ENCODE measurements at places on chromosomes 7 and 10.

DNA sequence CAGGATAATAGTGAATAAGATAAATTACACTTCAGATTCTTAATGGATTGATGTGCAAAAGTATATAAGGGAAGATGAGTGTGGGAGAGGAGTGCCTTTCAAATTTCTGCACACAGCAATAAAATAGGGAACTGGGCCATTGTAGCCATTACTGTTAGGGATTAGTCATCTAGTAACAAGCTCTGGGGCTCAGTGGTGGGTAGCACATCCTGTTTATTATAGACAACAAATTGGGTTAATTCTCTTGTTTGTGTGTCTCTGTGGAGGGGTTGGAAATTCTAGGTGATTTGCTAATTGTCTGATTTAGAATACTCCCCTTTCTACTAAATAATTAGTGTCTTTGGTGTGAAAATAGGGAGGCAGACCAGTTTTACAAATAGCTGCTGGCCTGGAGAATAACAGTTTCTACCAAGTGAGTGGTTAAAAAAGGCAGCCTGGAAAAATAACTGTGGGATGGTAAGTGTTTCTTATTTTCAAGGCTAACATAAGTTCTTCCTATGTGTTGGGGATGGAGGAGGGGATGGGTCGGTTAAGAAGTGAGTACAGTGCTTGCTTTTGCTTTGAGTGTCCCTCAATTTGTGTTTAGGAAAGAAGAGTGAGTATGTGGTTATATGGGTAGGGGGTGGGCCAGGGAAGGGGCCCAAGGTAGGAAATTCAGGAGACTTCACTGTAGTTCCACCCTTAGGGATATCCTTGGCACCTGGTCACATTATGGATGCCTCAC, 43.3 kb upstream of the TMEM248 start:
- no peak for DNase-seq

GRCh38 chr10:4260483-4261124, 475.6 kb upstream of the KLF6 start:
- no peak for DNase-seq

DNA sequence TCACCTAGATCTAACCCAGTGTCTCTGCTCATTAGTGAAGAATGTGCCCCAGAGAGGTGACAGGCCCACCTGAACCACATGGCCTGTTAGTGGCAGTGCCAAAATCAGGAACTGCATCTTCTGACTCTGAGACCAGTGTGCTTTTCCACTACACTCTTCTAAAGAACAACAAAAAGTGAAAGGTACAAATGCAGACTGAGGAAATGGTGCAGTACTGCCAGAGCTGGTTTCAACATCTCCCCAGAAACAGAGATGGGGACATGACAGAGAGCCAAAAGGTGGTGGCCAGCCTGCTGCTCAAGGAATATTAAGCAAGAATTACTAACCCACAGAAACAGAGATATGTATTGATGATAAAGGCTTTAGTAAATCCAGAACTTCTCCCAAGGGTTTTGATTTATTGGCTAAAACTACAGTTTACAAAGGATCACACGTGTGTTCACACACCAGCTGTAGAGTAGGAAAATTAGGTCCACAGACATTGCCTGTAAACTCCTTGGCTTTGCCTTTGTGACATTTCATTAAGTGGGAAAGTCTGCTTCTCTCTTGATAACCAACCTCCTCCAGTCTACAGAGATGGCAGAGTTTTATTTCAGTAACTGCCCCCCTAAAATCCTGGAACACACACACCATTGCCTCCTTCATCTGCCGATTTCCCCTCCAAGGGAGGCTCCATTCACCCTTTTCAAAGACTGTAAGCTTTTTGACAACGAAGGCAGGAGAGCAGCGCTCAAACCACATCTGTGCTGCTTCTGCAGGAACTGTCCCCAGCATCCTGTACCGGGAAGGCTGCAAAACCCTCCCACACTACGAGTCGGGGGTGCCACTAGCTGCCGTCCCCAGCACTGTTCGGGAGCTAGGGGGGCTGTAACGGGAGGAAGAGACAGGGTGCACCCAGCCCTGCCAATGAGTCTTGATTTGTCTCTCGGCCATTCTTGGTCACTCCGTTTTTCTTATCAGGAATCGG, 29.8 kb downstream of the GSDME start:
- no peak for DNase-seq

DNA sequence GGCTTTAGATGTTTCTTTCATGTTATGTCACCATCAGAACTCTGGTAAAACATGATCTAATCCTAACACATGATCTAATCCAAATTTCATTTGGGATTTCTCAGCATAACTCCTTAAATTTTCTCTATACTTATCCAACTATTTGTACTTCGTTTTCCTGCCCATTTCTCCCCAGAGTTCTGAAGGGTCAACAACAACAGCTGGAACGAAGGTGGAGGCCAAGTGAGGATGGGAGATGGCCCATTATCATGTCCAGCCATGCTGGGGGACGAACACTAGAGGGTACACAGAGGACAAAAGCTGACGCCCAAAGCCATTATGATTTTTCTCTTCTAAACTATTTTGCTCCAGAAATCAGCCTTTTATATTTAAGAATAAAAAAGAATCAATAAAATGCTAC, 185.4 kb downstream of the DOCK4 start:
- DNase-seq: no peak

DNA sequence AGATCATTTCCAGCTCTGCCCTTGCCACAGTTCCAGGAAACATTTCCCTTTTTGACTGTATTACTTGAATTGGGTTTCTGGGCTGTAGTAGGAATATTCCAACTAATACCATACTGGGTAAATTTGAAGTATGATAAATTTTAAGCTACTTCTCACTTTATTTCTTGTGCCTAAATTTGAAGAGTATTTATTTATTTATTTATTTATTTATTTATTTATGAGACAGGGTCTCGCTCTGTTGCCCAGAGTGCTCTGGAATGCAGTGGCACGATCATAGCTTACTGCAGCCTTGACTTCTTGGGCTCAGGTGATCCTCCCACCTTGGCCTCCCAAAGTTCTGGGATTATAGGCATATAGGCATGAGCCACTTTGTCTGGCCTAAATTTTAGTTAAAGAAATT, 105.5 kb downstream of the TPST1 start:
- no peak for DNase-seq

- DNase-seq: no peak
Measured at GRCh38 chr7:47307311-47307710, 274.6 kb downstream of the TNS3 start.

- DNase-seq: no peak
Measured at GRCh38 chr10:100006243-100006886, 3.4 kb downstream of the DNMBP start.

DNA sequence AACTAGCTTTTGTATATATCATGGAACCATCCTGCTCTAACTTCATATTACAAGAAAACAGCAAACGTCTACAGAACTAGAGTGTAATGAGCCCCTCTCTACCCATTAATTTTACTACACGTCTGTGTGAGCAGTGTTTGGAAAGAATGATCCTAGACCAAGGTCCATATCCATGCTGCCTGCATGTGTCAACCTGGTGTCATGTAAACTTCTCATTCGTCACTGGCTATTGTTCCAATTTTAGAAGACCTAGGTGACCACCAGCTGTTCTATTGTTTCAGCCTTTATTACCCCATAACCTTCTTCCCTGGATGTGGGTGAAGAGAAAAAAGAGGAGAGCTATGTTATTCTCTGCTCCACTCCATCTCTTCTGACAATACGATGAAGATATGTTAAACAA, 77.1 kb downstream of the CREM start:
- DNase-seq: no peak

DNA sequence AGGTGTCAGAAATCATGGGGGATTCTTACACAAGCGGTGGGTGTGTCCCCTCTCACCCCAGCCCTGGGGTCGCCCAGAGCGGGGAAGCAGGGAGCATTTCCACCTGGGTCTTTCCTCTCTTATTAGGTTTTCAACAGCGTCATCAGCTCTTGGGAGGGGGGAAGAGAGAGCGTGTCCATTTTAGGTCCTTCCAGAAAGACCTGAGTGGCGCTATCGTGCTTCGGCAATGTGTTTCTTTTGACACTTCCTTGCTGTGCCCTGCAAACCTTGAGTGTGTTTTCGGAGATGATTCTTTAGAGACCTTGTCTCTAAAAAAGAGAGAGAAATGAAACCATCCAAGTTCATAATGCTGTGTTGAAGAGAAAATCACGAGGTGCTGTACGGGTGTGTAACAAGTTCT, 86.9 kb upstream of the PITRM1 start:
- no peak for DNase-seq

GRCh38 chr7:148155000-148155399, 435.6 kb upstream of the C7orf33 start:
- no peak for DNase-seq

DNA sequence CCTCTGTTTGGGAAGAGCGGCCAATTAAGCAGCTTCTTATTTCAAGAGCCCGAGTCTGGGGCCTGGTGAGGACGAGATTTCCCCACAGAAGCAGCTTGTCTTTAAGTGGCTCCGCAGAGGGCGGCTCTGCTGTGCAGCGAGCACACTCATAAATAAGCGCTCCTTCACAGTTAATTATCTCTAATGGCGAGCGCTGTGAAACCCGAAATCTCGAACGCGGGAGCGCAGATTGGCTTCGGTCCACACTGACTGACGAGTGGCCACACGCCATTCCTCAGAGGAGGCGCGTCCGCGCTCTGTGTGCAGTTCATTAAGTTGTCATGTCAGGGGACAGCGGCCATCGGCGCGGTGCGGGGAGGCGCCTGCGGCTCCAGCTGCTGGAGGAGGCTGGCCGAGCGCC, 560.9 kb downstream of the DNAJB6 start:
- no peak for DNase-seq

DNA sequence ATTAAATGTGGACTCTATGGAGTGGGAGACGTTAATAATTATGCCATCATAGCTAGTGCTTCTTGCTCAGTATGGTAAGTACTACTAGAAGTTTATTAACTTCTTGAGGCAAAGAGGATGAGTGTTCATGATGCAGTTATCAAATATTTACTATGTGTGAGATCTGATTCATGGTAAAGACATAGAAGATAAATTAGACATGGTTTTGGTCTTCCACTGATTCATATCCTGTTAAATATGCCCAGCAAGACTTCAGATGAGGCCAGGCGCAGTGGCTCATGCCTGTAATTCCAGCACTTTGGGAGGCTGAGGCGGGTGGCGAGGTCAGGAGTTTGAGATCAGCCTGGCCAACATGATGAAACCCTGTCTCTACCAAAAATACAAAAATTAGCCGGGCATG, 547.1 kb upstream of the ANKRD30A start:
- no peak for DNase-seq

DNA sequence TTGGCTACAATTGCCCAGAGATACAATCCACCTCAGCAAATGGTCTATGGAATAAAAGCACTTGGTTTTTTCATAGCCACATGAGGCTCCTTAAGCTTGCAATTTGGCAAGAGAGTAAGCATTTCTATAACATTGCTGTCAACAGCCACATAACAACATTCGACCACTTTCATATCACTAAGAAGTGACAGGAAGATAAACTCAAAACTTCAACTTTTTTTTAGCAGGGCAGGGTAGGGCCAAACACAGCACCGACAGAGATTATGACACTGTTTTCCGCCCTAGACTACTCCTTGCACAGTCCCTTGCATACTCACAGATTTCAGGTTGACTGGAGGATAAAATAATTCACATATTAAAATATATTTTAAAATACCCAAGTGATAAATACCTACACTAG, 185.4 kb downstream of the JAZF1 start:
- DNase-seq: no peak

DNA sequence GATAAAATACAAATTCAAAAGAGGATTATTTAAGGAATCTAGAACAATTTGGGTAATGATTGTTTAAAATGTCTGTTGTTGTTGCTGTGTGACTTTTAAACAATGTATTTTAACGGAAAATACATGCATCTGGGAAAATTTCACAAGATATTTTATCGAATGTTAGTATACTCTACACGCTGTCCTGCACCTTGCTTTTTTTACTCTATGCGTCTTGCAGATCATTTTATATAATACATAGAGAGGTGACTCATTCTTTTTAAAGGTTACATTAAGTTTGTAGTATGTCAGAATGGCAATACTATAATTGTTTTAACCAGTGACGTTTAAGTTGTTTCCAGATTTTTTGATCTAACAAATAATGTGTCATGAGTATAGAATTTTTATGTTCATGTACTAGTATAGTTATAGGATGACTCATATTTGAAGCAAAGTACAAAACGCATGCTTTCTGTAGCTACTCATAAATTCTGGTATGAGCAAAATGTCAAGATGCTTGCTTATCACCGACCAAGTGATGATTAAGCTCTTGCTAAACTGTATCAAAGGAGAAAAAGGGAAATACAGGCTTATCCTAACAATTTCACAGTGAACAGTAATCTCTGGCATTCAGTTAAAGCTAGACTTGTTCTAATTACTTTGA, 4.9 kb downstream of the DKK1 start:
- no peak for DNase-seq

GRCh38 chr7:121530227-121531174, 134.4 kb upstream of the FAM3C start:
- peak; percentile 7 for DNase-seq

GRCh38 chr7:43856996-43857395, 12.3 kb downstream of the MRPS24 start:
- DNase-seq: no peak

DNA sequence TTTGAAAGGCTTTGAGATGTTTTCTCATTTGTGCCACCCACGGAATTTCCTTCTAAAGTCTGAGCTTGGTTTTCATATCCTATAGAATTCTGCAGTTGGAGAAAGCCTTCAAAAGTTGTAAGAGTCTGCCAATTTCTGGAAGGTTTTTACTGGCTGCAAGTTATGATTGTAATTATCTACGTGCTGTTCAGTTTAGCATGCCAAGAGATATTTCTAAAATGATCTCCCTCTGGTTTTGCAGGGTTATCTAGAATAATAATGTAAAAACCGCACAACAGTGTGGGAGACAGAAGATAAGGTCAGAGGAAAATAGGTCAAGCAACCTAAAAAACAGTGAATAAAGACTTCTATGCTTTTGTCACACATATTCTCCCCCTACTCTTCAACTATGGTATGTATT, 69.3 kb downstream of the MTERF1 start:
- no peak for DNase-seq

DNA sequence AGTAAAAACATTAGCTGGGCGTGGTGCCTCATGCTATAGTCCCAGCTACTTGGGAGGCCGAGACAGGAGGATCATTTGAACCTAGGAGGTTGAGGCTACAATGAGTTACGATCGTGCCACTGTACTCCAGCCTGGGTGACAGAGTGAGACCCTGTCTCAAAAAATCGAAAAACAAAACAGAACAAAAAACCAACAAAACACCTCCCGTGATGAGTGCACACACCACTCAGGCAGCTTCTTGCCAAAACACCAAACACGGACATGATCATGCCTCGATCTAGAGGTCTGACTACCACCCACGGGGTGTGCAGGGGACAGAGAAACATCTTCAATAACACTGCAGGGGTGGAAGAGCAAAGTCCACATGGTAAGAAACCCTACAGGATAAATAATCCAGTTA, 44.4 kb downstream of the AMZ1 start:
- no peak for DNase-seq

Measured in stimulated activated CD4-positive, alpha-beta T cell treated with anti-CD3 and anti-CD28 coated beads, Interleukin-1b, Interleukin-23, amount 100 ng/mL, for 1 hour (primary cell).